ENCODE measurements at places on chromosomes 5 and 9. TPM values are rescaled to one million over a fixed set of nuclear protein-coding genes. Genes with fewer than 3 reads are reported as not detected.

DNA sequence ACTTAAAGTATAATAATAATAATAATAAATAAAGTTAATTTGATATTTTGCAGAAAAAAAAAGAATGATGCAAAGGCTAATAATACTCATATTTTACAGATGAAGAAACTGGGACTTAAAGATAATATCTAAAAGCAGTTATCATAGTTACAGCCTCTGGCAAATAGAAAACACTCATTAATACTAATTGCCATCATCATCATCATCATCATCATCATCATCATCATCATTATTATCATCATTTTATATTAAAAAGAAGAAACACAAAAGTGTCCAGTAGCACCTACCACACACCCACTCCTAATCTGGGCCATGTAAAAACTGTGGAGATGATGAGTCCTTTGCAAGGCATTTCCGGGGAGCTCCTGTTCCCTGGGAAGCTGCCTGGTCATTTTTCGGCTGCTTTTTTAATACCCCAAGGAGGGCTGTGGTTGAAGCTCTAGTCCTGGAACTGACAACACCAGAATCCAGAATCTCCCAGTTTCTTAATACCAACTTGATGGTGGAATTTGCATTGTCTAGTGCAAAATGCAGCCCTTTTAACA is 70.8 kb downstream of the HTR4 start:
- H3K4me1 ChIP-seq: no peaks in the 10 kb centered on the region
- H3K27ac ChIP-seq: no peak overlapping the region
- no peaks in the 10 kb centered on the region for H3K36me3 ChIP-seq
- H3K27me3 ChIP-seq: no peaks in the 10 kb centered on the region
- no peak for DNase-seq

GRCh38 chr5:134877159-134877558 is 3.0 kb downstream of the TXNDC15 start:
- DNase-seq: no peak
- H3K36me3 ChIP-seq: no peaks in the 10 kb centered on the region
- no peaks in the 10 kb centered on the region for H3K27me3 ChIP-seq

The PKD2L2 gene
- total RNA-seq: not detected

DNA sequence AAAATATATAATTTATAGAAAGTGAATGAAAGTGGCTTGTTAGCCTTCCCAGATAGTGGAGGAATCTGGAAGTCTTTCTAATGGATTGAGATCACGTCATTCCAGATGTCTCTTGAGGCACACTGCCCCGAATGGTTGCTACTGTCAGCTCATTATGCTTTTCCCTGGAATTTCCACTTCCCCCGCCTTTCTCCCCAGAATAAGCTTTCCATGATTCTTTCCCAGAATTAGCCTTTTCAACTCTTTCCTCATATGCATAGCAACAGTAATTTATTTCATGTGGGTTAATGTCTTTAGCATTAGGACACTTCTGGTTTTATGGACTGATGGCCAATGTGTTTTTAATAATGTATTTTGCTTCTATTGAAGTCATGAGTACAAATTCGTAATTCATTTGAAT is 81.5 kb downstream of the PALM2AKAP2 start:
- no peak overlapping the region for H3K27ac ChIP-seq
- no peak for DNase-seq
- H3K27me3 ChIP-seq: peaks cover 31% of the 10 kb centered on the region
- H3K4me1 ChIP-seq: no peaks in the 10 kb centered on the region
- no peaks in the 10 kb centered on the region for H3K36me3 ChIP-seq

- H3K4me3 ChIP-seq: no peak overlapping the region
- no peaks in the 10 kb centered on the region for H3K36me3 ChIP-seq
- peaks cover 48% of the 10 kb centered on the region for H3K4me1 ChIP-seq
- no peak overlapping the region for H3K27ac ChIP-seq
These were observed 2.3 kb upstream of the CYFIP2 start for GRCh38 chr5:157263496-157264090.

DNA sequence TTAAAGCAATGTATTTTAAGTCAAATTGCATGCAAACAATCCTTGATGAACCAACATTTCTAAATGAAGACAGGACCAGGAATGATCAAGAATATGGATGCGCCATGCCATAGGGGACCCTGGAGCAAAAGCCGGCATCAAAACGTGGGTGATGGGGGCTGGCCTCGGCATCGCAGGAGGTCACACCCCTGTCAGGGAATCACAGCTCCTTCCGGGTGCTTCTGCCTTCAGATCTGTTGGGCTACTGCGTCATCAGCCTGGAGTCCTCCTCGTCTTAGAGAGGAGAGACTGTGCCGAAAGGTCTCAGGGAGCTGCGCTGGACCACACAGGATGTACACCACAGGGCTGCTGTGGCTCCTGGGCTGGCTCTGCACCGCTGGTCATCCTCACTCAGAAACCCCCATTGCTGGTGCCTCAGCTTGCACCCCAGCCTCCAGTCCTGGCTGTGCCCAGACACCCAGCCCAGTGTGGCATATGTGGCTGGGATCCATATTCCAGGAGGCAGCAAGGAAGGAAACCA is 152.9 kb upstream of the PPP1R26 start:
- DNase-seq: no peak
- H3K36me3 ChIP-seq: no peaks in the 10 kb centered on the region
- no peaks in the 10 kb centered on the region for H3K27me3 ChIP-seq
- no peak overlapping the region for H3K27ac ChIP-seq
- H3K4me3 ChIP-seq: no peak overlapping the region

The CFAP77 gene
- not detected for total RNA-seq

The OR1Q1 gene
- 0.72 TPM for total RNA-seq

The SLC25A2 gene
- 0.74 TPM for total RNA-seq

GRCh38 chr5:72451741-72452505 is 55.3 kb downstream of the ZNF366 start:
- H3K4me3 ChIP-seq: no peak overlapping the region
- H3K27me3 ChIP-seq: no peaks in the 10 kb centered on the region

- H3K36me3 ChIP-seq: peaks cover 2% of the 10 kb centered on the region
- H3K27me3 ChIP-seq: no peaks in the 10 kb centered on the region
- no peak overlapping the region for H3K4me3 ChIP-seq
- no peak overlapping the region for H3K27ac ChIP-seq
- H3K4me1 ChIP-seq: no peaks in the 10 kb centered on the region
These were observed 12.2 kb downstream of the EGFL7 start for GRCh38 chr9:136674786-136675349.

The IFNB1 gene
- not detected for total RNA-seq

The TLR4 gene
- 0.07 TPM for total RNA-seq

The SPRY4 gene
- total RNA-seq: 0.52 TPM

- H3K36me3 ChIP-seq: peaks cover 6% of the 10 kb centered on the region
- no peak for DNase-seq
- peaks cover 69% of the 10 kb centered on the region for H3K4me1 ChIP-seq
- H3K27ac ChIP-seq: peak overlapping the region; percentile 100
These were observed 2.5 kb downstream of the GPBP1 start for GRCh38 chr5:57176350-57176857.

- H3K4me1 ChIP-seq: no peaks in the 10 kb centered on the region
- H3K36me3 ChIP-seq: no peaks in the 10 kb centered on the region
- H3K4me3 ChIP-seq: no peak overlapping the region
- no peak overlapping the region for H3K27ac ChIP-seq
These were observed 101.7 kb upstream of the NTRK2 start for GRCh38 chr9:84567805-84568204.

- no peaks in the 10 kb centered on the region for H3K36me3 ChIP-seq
- H3K27ac ChIP-seq: peak overlapping the region; percentile 47
- no peak overlapping the region for H3K4me3 ChIP-seq
These were observed 1.0 kb upstream of the TPM2 start for GRCh38 chr9:35690614-35691333.

GRCh38 chr9:3586066-3586465 is 60.3 kb upstream of the RFX3 start:
- no peak overlapping the region for H3K4me3 ChIP-seq
- no peaks in the 10 kb centered on the region for H3K4me1 ChIP-seq
- no peaks in the 10 kb centered on the region for H3K27me3 ChIP-seq
- no peak for DNase-seq
- no peaks in the 10 kb centered on the region for H3K36me3 ChIP-seq
- no peak overlapping the region for H3K27ac ChIP-seq

- H3K27me3 ChIP-seq: no peaks in the 10 kb centered on the region
- H3K36me3 ChIP-seq: no peaks in the 10 kb centered on the region
- no peaks in the 10 kb centered on the region for H3K4me1 ChIP-seq
- DNase-seq: no peak
These were observed 567.9 kb downstream of the EBF1 start for GRCh38 chr5:158531860-158532259.

DNA sequence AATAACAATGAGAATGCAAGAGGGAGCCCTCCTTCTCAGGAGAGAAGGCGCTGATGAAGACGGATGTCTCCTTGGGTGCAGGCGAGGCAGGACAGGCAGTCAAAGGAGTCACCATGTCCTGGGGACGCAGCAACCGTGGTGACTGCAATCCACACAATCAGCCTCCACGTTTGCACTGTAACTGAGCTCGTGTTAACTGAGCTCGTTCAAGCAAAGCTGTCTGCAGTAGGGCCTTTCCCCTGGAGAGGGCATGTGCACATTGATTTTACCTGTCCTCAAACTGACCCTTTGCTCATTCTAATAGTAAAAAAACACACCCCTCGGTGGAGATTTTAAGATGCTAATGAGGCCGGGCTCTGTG is 2.8 kb downstream of the SARDH start:
- no peak overlapping the region for H3K4me3 ChIP-seq
- DNase-seq: no peak
- no peak overlapping the region for H3K27ac ChIP-seq
- H3K27me3 ChIP-seq: no peaks in the 10 kb centered on the region
- H3K4me1 ChIP-seq: peaks cover 14% of the 10 kb centered on the region
- no peaks in the 10 kb centered on the region for H3K36me3 ChIP-seq

DNA sequence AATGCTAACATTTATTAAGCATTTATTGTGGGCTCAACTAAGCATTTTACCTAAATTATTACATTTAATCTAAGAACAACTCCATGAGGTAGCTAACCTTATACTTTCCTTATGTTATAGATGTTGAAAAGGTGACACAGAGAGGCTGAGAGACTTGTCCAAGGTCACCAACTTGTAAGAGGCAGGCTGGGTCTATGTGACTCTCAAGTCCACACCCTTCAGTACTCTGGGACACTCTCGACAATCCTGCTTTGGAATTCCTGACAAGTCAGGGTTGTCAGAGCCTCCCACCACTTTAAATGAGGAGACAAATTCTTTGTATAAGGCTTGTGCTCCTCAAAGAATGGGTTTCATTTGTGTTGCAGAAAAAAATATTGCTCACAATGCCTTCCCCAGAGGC is 67.2 kb downstream of the NRG2 start:
- no peak overlapping the region for H3K4me3 ChIP-seq
- H3K4me1 ChIP-seq: no peaks in the 10 kb centered on the region
- H3K36me3 ChIP-seq: no peaks in the 10 kb centered on the region
- no peak for DNase-seq
- H3K27me3 ChIP-seq: peaks cover 2% of the 10 kb centered on the region
- no peak overlapping the region for H3K27ac ChIP-seq

The CCL19 gene
- not detected for total RNA-seq

The PCDHA1 gene
- not detected for total RNA-seq

All from CD4-positive, CD25-positive, alpha-beta regulatory T cell (primary cell).